ENCODE measurements at places on chromosomes 7 and 10.

DNA sequence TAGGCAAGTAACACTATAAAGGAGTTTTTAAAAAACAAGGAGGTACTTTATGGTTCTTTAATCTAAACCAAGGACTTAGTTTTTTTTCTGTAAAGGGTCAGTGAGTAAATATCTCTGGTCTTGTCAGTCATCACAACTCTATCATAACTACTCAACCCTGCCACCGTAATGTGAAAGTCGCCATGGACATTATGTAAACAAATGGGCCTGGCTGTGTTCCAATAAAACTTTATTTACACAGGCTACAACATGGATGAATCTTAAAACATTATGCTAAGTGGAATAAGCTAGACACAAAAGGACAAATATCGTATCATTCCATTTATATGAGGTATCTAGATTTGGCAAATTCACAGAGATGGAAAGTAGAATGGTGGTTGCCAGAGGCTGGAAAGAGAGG, 60.8 kb upstream of the SP4 start:
- no peak for DNase-seq

DNA sequence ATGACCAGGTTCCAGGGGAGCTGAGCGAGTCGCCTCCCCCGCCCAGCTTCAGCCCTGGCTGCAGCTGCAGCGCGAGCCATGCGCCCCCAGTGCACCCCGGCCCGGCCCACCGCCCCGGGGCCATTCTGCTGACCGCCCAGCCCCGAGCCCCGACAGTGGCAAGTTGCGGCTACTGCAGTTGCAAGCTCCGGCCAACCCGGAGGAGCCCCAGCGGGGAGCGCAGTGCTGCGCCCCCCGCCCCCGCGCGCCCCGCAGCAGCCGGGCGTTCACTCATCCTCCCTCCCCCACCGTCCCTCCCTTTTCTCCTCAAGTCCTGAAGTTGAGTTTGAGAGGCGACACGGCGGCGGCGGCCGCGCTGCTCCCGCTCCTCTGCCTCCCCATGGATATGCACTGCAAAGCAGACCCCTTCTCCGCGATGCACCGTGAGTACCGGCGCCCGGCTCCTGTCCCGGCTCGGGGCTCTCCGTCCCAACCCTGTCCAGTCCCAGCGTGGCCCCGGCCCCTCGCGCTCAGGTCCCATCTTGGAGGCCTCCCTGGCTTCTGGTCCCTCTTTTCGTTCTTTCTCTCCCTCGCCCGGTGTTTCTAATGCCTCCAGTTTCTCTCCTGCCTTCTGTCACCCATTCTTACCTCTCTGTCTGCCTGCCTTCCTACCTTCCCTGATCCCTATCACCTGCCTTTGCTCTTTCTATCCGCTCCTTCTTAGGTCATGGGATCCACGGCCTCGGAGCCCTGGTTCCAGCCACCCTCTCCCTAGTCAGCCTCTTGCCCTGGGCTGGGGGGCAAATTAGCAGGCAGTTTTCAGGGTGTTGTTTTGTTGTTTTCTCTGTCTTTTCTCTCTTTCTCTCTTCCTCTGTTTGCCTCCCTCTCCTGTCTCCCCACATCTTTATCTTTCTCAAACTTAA, 751 bp downstream of the PAX2 start:
- no peak for DNase-seq

DNA sequence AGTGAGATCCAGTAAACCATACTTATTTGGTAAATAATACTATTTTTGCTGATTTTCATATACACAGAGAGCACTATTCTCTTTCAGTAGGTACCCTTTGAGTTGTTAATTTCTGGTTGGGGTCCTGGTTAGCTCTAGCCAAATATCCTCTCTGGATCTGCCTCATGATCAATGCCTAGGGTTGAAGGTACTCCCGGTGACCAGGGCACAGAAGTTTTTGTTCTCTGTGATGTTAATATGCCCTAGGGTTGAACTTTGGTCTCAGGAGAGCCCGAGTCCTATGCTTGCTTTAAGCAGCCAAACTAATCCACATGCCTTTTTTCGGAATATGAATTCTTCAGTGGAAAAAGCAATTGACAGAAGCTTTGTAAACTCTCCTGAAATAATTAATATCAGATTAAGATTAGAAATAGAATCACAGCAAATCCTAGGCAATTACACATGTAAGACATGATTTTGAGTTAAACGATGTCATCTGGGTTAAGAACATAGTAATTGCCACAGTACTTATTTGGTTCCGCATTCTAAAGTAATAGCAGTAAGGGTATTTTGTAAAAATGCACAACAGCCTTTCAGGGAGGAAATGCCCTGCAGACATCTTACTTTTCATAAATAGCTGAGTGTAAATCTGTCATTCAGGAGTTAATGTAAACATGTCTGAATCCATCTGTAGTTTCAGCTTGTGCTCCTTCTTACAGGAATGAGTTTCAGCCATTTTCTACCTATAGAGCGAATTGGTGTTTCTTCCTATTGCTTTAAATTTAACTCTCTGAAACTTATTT, 10.1 kb downstream of the CHN2 start:
- DNase-seq, result no peak

DNA sequence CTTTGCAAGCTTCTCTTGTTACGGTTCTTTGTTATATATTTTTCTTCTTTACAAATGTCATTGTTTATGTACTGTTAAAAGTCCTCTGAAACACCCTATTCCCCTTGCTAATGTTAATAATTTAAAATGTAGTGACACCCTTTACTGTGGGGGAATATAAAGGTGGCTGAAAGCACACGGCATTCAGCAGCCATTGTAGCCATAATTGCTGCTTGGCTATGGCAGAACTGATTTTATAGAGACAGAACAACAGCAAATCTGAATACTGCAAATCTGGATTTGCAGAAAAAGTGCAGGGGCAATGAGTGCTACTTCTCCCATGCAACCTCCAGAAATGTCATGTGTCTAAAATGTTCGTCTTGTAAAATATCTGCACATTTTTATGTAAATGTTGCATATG, 3.7 kb upstream of the WASL start:
- DNase-seq, result no peak

DNA sequence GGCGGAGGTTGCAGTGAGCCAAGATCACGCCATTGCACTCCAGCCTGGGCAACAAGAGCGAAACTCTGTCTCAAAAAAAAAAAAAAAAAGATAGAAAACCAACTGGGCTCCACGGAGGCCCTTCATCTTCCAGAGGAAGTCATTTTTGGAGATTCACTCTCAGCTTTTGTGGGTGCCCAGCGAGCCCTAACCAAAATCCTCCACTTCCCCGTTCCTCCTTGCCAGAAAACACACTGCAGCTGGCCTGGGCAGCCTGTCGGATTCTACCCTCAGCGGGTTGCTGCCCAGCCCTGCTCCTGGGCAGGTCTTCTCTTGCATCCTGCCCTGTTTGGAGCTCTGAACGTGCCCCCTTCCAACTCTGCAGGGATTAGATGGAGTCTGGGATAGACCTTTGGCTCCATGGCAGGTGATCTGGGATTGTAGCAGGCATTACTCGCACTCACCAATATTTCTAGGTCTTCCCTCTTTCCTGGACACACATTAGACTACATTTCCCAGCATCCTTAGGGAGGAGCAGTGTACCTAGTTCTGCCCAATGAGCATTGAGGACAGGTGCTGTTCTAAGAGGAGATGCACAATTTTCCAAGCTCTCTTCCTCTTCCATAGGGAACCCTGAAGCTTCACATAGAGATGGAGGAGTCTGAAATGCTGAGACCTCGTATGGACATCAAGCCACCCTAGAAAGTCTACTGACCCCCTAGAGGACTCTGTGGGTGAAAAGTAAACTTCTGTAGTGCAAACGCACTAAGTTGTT, 4.6 kb downstream of the GRID2IP start:
- no peak for DNase-seq

DNA sequence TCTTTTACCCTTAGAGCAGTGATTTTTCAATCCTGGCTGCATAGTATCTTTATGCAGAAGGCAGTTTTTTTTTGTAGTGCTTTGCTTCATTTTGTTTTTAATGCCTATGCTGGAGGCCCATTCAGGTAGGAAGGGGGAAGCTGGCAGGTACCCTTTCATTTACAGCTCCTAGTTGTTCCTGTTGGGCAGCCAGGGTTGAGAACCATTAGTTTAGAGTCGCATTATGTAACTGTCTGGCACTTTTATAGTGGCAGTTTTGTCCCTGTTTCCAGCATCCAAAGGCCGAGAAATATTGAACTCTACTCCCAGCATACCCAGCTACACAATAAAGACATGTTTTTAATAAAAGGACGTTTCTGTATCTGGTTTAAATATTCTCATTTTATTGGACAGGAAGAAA, 110.6 kb downstream of the CCDC3 start:
- DNase-seq, result no peak

GRCh38 chr7:151717918-151718317, 159.0 kb downstream of the PRKAG2 start:
- no peak for DNase-seq

GRCh38 chr10:4061441-4061951, 276.5 kb upstream of the KLF6 start:
- DNase-seq, result no peak

- DNase-seq, result no peak
Measured at GRCh38 chr10:10515479-10516204, 502.0 kb upstream of the CELF2 start.

GRCh38 chr7:29224726-29225125, 30.2 kb downstream of the CHN2 start:
- no peak for DNase-seq

DNA sequence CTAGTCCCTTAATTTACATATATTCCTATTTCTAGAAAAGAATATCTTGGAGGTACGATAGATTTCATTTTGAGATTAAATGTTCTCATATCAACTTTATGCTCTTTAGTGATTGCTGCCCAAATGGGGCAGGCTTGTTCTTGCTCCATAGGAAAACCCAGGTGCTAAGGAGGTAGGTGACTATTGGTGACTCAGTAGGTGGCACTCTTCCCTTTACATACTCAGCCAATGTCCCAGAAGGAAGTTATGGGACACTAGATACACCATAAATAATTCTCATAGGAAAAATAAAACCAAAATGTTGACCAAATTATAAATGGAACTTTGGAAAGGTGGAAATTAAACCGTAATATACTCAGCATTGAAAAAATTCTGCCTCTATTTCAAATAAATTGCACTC, 4.0 kb downstream of the SKAP2 start:
- no peak for DNase-seq

- DNase-seq, result no peak
Measured at GRCh38 chr10:99429517-99430095, 818 bp downstream of the GOT1 start.

DNA sequence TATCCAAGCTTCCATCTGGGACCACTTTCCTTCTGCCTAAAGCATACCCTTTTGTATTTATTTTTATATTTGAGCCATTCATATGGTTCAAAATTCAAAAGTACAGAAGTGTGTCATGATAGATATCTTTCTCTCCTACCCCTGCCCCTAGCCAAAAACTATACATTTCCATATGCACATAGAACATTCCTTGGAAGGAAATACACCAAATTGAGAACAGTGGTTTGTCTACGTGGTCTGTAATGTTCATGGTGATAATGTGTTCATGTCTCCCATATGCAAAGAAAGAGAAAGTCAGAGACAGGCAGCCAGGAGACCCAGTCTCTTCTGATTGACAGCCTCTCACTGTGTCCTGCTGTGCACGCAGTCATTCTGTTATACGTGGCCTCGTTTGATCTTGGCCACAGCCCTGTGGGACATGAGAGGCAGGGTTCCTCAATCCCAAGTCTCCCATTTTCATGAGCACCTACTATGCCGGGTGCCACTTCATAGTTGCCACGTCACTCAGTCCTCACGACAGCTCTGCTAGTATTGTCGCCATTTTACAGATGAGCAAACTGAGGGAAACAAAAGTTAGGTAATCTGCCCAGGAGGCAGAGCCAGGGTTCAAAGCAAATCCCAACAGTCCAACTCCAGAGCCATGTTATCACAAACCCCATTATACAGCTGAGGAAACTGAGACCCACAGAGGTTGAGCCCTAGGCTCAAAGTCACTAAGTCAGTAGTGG, 8.0 kb upstream of the CDH23 start:
- DNase-seq, result no peak

- no peak for DNase-seq
Measured at GRCh38 chr10:104332243-104333031, 5.8 kb downstream of the ITPRIP start.

DNA sequence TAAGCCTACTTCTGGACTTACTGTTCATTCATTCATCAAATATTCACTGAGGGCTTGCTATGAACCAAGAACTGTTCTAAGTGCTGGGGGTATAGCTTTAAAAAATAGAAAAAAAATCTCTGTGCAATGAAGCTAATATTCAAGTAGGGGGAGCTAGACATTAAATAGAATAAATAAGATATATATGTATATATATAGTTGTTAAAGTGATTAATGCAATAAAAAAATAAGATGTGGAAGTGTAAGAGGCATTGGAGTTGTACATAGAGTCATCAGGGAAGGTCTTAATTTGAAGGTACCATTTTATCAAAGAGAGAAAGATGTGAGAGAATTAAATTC, 181.2 kb upstream of the AGR3 start:
- no peak for DNase-seq

DNA sequence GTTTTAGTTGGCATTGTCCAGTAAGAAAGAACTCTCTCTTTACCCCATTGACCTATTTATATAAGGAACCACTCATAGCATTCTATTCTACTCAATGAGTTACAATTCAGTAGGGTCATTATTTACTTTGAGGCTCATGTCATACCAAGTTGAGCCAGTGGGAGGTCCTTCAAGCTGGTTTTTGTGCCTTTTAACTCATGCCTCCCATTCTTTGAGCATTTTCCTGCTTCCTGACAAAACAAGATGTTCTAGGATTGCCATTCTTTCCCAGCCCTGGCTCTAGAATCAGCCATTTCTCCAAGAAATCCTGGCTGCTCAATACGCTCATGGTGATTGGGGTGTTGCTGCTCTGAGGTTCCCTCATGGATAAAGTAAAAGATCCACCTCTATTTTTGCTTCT, 250.1 kb downstream of the ABCA13 start:
- no peak for DNase-seq

DNA sequence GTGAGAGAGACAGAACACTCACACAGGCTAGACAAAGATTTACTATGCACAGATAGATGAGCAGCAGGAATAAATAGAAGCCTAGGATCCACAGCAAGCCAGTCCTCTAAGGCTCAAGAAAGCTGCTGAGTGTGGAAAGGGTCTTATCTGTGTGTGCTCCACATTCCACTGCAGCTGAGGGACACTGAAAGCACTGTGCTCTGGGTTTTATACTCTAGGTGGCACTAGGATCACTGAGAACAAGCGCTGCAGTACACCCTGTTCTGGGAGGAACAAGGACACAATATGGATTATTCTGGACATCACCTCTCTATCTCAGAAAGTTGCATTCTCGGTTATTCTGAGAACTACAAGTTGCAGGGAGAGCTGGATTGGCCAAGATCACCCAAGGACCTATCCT, 4.9 kb upstream of the KLHL7 start:
- DNase-seq, result no peak

- DNase-seq, result no peak
Measured at GRCh38 chr7:13028036-13028824, 340.8 kb downstream of the ARL4A start.

- DNase-seq, result no peak
Measured at GRCh38 chr10:31921031-31921430, 7.6 kb downstream of the ARHGAP12 start.

- DNase-seq, result no peak
Measured at GRCh38 chr7:70616211-70616610, 515.7 kb upstream of the GALNT17 start.

- no peak for DNase-seq
Measured at GRCh38 chr10:72852508-72852907, 41.0 kb upstream of the OIT3 start.

GRCh38 chr7:40758590-40758989, 623.8 kb downstream of the SUGCT start:
- DNase-seq, result no peak

Data from C1 segment of cervical spinal cord (tissue), 14 donors.